Muscle of back (tissue), 13 donors: ENCODE measurements at places on chromosomes 7 and 10. TPM values are rescaled to one million over a fixed set of nuclear protein-coding genes. Genes with fewer than 3 reads are reported as not detected.

Gene TSPAN15
- polyA plus RNA-seq: 75.1 TPM

Gene SEPTIN14
- polyA plus RNA-seq: 0.08 TPM

Gene UPK3B
- polyA plus RNA-seq: 0.12 TPM

Gene GPNMB
- 23.4 TPM for polyA plus RNA-seq

Gene GDF10
- 1.3 TPM for polyA plus RNA-seq

Gene FAM237B
- 0.08 TPM for polyA plus RNA-seq

Gene HTR5A
- not detected for polyA plus RNA-seq
